WTC11 (cell line): ENCODE measurements at places on chromosomes 6 and 20.
A peak's percentile ranks its signal among the peaks of the same experiment; 100 is the strongest.

DNA sequence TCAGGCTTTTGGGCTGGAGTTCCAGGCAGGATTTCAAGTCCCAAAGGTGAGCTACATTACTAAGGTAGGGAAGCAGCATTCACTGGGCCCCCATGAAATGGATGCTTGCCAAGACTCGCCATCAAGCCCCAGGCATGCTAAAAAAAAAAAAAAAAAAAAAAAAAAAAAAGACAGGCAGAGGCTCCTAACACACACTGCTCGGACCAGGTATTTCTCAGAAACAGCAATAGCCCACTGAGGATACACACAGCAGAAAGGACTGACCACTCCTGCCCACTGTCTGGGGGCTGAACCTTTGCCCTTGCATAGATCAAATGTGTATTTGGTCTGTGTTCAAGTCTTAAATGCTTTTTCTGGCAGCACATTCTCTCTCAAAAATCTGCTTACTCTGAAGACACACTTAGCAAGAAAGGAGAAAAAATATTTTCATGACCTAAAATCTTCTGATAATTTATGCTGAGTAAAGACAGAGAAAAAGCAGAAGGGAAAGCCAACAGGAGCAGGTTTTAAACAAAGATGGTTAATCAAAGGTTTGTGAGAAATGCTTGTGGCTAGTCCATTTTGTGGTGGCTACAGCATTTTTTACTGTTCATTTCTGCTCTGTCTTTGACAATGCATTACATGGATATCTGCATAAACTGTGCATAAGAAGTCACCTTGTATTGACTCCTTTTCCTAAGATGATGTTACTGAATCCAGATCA is 37.9 kb upstream of the BEND6 start:
- DNase-seq: no peak

GRCh38 chr6:24990236-24990845 is 54.6 kb upstream of the RIPOR2 start:
- no peak for DNase-seq

- peak; percentile 20 for DNase-seq
Measured at GRCh38 chr6:168692193-168692914, 251.4 kb downstream of the SMOC2 start.

- no peak for DNase-seq
Measured at GRCh38 chr6:36063318-36064060, 35.9 kb downstream of the MAPK14 start.

DNA sequence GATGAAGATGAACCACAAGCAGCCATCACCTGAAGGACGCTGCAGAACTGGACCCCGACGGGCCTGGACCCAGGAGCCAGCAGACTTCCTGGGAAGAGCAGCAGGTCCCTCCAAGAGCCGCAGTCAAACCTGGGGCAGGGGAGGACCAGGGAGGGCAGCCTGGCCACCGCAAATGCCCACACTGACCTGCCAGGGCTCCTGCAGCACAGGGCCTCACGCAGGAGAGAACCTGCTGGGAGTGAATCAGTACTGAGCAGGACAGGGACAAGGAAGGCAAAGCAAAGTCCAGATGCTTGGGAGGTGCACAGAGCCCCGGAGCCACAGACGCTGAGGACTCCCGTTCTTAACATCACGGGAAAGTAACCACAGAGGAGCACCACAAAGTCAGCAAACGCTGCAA is 75.2 kb downstream of the TAF4 start:
- DNase-seq: no peak
